ENCODE measurements at places on chromosomes 7 and 10.

- DNase-seq, result no peak
These were observed 402.8 kb upstream of the PODXL start for GRCh38 chr7:131959106-131959812.

DNA sequence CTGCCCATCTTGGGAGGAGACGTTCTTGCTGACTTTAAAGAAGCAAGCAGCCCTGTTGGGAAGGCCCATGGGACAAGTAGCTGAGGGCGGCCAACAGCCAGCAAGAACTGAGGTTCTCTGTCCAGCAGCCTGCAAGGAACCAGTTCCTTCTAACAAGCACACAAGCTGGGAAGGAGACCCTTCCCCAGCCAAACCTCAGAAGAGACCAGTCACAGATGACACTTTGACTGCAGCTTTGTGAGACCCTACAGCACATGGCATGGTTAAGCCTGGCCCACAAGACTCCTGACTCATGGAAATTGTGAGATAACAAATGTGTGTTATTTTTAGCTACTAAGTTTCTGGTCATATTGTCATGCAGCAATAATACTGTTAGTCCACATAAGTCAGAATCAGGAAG, 99.9 kb downstream of the PRLHR start:
- DNase-seq, result no peak

GRCh38 chr7:23531050-23531793, 559 bp downstream of the TRA2A start:
- peak; percentile 44 for DNase-seq

DNA sequence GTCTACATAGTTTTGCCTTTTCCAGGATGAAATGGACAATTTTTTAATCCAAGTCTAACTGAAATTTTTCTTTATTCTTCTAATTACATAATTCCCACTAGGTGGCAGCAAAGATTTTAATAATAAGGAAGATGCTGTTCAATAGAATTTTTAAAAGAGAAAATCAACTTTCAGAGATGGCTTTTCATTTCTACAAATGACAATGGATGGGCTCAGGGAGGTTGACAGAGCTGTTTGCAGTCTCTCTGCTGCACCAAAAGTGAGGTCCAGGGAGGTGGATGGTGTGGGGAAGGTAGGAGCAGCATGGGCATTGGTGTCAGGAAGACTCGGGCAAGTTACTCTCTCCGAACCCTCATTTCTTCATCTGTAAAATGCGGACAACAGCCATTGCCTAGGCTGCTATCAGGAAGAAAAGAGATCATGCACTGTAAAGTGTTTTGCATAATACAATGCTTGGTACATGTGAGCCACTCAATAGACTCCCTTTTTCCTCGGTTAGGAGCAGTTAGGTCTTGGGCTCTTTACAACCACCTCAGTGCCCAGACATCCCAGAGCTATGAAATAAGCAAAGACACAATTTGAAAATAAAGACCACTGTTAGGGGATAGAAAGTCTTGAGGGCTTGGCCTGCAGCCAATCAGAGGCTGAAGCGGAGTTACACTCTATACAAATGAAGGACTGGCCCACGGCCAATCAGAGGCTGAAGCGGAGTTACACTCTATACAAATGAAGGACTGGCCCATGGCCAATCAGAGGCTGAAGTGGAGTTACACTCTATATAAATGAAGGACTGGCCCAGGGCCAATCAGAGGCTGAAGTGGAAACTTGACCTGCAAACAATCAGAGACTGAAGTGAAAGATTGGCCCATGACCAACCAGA, 107.1 kb downstream of the ABLIM1 start:
- peak; percentile 70 for DNase-seq

- DNase-seq, result no peak
These were observed 119.7 kb downstream of the FAM53B start for GRCh38 chr10:124624466-124624865.

DNA sequence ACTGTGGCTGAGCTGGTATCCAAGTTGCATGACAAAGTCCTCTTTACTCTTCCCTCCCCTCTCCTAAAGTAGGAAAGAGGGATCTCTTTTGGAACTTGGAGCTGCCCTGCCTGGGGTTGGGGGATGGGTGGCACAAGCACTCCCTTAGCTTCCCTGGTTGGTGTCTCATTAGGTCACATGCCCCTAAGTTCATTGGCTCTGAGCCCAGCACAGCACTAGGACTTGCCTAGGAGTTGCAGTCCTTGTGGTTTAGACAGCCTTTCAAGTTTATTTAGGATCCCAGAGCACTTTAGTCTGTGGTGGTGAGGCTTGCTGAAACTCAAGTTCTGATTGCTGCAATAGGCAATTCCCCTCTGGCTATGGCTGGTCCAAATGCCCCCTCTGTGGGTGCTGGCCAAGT, 281.4 kb downstream of the NXPH1 start:
- no peak for DNase-seq

DNA sequence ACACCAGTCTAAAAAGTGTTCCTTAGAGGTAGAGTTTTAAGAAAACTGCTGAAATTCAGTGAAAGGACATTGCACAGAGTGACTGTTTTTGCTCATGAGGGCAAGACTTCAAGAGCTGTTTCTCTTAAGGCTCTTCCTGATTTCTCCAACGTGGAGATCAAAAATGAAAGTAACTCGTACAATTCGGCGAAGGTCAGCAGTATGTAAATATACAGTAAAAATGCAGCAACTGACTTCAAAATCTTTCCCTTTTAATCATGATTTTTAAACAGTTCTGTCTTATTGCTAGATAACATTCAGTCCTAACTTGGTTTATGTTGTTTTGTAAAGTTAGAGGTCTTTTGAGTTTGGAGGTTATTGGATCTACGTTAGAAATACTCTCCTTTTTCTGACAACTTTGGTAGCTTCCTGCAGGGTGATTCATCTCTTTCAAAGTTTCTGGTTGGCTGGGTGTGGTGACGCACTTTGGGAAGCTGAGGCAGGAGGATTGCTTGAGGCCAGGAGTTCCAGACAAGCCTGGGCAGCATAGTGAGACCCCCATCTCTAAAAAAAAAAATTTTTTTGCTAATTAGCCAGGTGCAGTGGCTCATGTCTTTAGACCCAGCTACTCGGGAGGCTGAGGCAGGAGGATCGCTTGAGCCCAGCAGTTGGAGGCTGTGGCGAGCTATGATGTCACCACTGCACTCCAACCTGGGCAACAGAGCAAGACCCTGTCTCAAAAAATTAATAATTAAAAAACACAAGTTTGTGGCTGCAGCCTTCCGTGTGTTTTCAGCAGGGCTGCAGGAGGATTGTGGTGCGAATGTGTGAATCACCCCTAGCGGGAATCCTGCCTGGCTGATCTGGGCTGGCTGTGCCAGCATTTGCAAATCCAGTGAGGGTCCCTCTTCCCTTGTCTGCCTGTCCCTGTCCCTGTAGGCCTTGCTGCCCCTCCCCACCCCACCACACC, 29.2 kb upstream of the AP5Z1 start:
- DNase-seq, result no peak

DNA sequence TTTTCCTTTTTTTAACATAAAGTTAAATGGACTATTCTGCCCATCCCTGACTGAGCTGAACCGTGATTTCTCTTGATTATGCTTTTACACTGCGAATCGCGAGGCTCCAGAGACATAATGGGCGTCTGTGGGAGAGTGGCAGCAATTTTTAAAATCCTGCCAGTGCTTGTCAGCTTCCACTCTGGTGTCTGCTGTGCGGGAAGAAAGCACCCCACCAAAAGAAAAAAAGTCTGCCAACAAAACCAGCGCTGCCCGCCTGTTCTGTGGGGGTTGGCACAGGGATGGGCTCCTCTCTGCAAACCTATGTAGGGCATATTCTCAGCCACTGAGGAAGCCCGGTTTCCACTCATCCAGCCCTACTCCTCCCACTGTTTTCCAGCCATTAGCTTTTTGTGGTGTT, 592.3 kb upstream of the GALNT17 start:
- DNase-seq, result no peak

- DNase-seq, result no peak
These were observed 171.1 kb downstream of the FAM107B start for GRCh38 chr10:14603534-14604102.

GRCh38 chr10:11294831-11295450, 277.3 kb downstream of the CELF2 start:
- no peak for DNase-seq

- no peak for DNase-seq
These were observed 37.2 kb upstream of the ZNF107 start for GRCh38 chr7:64628721-64629120.

DNA sequence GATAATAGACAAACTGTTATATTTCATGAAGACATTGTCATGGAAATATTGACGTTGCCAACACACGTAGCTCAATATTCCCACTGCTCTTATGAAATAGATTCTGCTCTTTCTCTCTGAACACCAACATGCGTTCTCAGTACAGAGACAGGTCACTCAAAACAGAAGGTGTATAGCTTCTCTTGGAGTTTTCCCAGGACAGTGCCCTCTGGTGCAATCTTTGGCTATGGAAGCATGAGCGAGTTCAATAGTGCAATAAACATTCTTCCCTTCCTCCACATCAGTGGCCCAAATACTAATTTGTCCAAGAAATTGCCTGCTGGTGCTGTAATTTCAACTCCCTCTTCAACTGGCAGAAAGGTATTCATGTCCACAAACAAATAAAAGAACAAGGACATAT, 145.3 kb downstream of the MAGI2 start:
- no peak for DNase-seq

- DNase-seq, result no peak
These were observed 5.9 kb downstream of the HECW1 start for GRCh38 chr7:43118313-43118712.

- no peak for DNase-seq
These were observed 258.9 kb downstream of the SUGCT start for GRCh38 chr7:40393660-40394059.

DNA sequence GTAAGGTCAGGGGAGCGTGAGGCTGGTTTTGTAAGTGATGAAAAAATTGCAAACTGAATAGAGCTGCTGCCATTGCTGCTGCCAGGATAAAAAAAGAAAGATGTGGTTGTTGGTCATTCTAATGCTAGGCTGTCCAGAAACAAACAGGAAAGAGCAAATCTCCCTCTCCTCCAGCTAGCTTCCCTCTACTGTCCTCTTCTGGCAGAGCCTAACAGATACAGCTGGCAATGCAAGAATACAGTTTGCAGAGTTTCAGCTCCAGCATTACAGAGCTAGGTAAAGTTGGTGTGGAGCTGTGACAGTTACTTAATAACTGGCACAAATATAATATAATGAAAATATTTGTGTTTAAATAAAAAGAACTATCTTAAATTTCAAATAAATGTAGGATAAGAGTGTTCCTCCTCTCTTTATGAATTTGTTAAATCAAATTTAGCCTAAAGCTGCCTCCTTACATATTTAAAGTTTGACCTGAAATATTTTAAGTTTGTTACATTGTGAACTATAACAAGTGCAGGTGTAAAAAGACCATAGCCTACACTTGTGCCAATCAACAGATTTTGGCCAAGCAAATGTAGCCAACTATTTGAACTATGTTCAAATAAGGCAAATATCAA, 407.7 kb downstream of the SH2D4B start:
- DNase-seq, result no peak
